CD4-positive, alpha-beta T cell treated with Interleukin-4 for 1 hour (primary cell): ENCODE measurements at places on chromosomes 2 and 18.

GRCh38 chr18:34787931-34788532 is 77.9 kb downstream of the DTNA start:
- peak; percentile 50 for DNase-seq

DNA sequence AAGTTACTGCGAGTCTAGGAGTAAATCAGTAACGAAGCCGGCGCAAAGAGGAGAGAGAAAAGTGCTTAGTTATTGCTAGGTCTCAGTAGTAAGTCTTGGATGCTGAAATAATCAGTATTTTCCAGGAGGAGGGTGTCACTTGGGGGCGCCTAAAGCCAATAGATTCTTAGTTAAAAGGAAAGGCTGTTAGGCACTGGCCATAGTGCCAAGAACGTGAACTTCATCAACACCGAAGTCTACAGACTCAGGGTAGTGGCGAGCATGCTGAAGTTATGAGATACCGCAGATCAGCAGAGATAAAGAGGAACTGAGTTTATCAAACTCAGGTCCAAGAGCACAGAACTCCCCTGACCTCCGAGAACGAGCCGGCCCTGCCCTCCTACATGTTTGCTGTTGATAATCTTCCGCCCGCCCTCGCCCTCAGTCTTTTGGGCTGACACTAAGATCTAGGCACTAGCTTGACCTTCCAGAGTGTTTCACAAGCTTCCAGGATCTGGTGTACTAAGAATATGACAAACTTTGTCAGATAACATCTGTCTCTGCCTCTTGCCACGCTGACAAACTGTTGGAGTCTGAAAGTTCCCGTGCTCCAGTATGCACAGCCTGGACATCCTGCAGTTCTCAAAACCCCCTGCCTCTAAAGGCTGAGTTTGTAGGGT is 49.2 kb downstream of the CYB5A start:
- DNase-seq = no peak

DNA sequence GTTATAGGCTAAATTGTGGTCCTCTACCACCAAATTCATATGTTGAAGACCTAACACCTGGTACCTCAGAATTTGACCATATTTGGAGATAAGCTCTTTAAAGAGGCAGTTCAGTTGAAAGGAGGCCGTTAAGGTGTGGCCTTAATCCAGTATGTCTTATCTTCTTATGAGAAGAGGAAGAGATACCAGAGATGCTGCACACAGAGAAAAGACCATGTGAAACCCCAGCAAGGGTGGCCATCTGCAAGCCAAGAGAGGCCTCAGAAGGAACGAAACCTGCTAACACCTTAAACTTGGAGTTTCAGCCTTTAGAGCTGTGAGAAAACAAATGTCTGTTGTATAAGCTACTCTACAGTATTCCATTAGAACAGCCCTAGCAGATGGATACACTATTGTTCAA is 528.1 kb upstream of the DCC start:
- no peak for DNase-seq

GRCh38 chr2:22449696-22450095 is 935.3 kb upstream of the KLHL29 start:
- DNase-seq = no peak

- DNase-seq = no peak
These were observed 74.1 kb downstream of the MAPK4 start for GRCh38 chr18:50633992-50634391.

DNA sequence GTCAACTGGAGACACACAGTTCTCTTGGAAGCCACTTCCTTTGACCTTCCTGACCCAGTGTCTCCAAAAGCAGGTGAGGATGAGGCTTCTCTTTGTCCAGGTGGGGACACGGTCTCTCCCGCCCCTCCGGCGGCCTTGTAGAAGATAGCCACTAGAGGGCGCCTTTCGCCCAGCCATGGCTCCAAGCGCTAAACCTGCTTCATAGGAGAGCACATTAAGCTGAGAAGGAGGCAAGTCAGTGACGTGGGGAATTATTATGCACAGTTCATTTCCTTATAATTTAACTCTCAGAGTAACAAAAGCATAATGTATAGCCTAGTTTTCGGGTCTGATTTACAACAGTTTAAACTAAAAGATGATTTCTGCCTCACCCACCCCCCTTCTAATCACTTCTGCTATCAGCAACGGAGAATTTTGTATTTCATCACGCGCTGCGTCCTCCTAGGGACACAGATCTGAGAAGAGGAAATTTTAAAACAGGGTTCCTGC is 208.7 kb downstream of the ICOS start:
- DNase-seq = peak; percentile 76
